ENCODE measurements at places on chromosomes 4 and X. TPM values are rescaled to one million over a fixed set of nuclear protein-coding genes. Genes with fewer than 3 reads are reported as not detected.

DNA sequence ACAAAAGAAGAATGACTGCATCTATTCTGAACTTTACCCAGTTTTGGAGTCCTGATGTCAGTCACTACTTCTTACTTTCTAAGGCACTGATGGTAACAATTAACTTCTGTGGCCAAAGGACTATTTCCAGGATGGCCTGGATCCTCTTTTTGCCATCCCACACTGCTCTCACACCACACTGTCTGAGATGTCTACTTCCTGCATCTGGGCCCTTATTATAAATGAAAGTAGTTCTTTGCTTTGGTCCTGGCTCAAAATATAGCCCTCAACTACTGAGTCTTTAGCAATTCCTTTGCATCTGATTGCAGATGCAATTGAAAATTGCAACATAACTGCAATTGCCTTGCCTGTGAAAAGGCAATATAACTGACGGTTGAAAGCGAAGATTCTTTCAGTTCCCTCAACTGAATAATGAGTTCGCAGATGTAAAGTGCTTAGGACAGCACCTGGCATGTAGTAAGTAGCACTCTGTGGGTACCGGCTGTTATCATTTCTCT is 44.2 kb downstream of the COQ2 start:
- no peak overlapping the region for H3K27ac ChIP-seq
- H3K27me3 ChIP-seq = no peaks in the 10 kb centered on the region
- H3K4me1 ChIP-seq = no peaks in the 10 kb centered on the region
- H3K4me3 ChIP-seq = no peak overlapping the region

DNA sequence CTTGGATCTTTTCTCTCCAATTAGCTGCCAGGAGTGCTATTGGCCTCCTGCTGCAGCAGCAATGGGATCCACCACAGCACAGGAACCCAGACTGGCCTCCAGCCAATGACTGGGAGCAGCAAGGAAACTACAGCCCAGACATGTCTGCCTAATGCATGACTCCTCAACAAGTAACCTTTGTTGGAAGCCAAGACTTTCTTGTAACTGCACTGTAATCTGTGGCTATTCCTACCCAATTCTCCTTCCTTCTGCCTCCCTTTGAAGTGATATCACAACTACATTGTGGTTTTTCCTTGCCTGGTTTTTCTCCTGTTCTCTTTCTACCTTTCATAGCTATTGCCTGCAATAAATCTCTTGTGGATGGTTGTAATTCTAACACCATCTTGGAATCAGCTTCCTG is 39.8 kb downstream of the SNCA start:
- H3K4me3 ChIP-seq = no peak overlapping the region
- H3K27me3 ChIP-seq = no peaks in the 10 kb centered on the region
- DNase-seq = no peak
- no peaks in the 10 kb centered on the region for H3K36me3 ChIP-seq
- no peak overlapping the region for H3K27ac ChIP-seq
- no peaks in the 10 kb centered on the region for H3K4me1 ChIP-seq

DNA sequence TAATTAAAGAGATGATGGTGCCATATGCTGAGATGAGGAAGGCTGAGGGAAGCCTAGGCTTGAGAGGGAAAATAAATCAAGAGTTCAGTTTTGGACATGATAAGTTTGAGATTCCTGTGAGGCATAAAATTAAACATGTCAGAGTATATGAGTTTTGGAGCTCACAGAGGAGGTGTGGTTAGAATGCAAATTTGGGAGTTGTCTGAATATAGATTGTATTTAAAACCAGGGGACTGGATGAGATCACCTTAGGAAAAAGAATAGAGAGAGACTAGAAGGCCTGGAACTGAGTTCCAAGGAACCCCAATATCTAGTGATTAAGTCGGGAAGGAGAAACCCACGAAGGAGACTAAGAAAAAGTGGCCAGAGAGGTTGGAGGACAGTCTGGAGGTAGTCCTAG is 65.5 kb downstream of the FRMPD3 start:
- no peaks in the 10 kb centered on the region for H3K4me1 ChIP-seq
- H3K4me3 ChIP-seq = no peak overlapping the region
- H3K27me3 ChIP-seq = no peaks in the 10 kb centered on the region
- H3K27ac ChIP-seq = no peak overlapping the region
- no peak for DNase-seq

GRCh38 chrX:39848900-39849299 is 248.9 kb downstream of the BCOR start:
- no peak overlapping the region for H3K4me3 ChIP-seq
- H3K27me3 ChIP-seq = no peaks in the 10 kb centered on the region
- no peak overlapping the region for H3K27ac ChIP-seq
- H3K4me1 ChIP-seq = peaks cover 13% of the 10 kb centered on the region

DNA sequence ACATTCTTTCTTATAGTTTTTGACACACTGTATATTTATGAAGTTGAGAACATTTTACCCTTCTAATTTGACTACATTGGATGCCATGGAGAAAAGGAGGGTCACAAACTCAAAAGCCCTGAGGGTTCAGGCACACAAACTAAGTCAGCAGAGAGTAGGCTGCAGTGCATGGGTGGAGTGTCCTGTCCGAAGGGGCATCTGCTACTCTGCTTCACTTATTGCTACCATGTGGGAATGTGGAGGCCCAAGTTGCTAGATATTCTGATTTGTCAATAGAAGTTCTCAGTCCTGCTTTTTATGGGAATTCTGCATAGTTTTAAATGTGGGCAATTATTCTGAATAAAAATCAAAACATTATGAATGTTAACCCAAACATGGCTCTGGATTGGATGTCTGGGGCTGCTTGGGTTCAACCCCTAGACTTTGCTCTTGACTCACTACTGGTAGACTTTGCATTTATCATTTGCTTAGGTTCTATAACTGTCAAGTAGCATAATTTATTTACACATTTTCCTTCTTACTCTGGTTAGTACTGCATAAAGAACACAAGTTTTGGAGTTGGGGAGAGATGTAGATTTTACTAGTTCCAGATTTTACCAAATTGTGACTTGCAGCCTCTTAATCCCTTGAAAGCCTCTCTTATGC is 255.1 kb downstream of the SPRY1 start:
- no peak overlapping the region for H3K27ac ChIP-seq
- H3K4me1 ChIP-seq = 0 out of 2 replicates have a peak, but pooled peaks cover 1% of the 10 kb centered on the region
- no peaks in the 10 kb centered on the region for H3K36me3 ChIP-seq
- H3K4me3 ChIP-seq = no peak overlapping the region

The NDP gene
- 0.14 TPM for polyA plus RNA-seq

The SERPINA7 gene
- not detected for polyA plus RNA-seq

The FGG gene
- polyA plus RNA-seq = not detected

DNA sequence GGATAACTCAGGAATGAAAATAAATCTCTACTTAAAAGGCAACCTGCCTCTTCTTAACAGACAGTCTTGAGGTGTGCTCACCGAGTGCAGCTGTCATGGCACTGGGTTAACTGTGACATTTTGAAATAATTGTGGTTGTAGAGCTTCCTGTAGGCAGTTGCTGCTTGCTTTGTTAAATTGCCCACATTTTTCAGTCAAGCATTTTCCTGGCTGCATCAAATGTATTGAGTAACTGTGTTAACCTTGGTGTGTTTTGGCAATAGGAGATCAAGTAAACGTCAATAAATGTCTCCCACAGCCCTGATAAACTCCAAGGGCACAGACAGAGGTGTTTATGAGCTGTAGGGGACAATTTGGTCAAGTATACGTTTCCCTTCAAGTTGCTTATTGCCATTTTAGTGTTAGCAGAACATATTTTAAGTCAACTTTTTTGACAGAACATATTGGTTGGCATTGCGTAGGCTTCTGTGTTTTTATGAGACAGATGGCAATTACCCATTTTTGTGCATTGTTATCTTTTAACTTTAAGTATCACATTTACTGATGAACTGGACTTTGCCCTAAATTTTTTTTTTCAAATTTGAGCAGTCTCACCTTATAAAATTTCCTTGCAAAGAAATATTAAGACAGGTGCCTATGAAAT is 527.4 kb downstream of the C4orf33 start:
- H3K36me3 ChIP-seq = no peaks in the 10 kb centered on the region
- no peak overlapping the region for H3K4me3 ChIP-seq
- DNase-seq = no peak
- no peaks in the 10 kb centered on the region for H3K27me3 ChIP-seq

GRCh38 chrX:40349251-40349650 is 231.5 kb upstream of the ATP6AP2 start:
- no peaks in the 10 kb centered on the region for H3K4me1 ChIP-seq
- H3K4me3 ChIP-seq = no peak overlapping the region
- no peak for DNase-seq
- no peaks in the 10 kb centered on the region for H3K36me3 ChIP-seq

The VEGFD gene
- polyA plus RNA-seq = not detected

The SLC9A6 gene
- polyA plus RNA-seq = 5.6 TPM

GRCh38 chr4:130028552-130028951 is 932.6 kb downstream of the C4orf33 start:
- DNase-seq = no peak
- H3K27me3 ChIP-seq = no peaks in the 10 kb centered on the region
- H3K27ac ChIP-seq = peak overlapping the region; percentile 45
- no peak overlapping the region for H3K4me3 ChIP-seq
- H3K4me1 ChIP-seq = peaks cover 11% of the 10 kb centered on the region

The MAGEA9B gene
- polyA plus RNA-seq = 0.35 TPM

DNA sequence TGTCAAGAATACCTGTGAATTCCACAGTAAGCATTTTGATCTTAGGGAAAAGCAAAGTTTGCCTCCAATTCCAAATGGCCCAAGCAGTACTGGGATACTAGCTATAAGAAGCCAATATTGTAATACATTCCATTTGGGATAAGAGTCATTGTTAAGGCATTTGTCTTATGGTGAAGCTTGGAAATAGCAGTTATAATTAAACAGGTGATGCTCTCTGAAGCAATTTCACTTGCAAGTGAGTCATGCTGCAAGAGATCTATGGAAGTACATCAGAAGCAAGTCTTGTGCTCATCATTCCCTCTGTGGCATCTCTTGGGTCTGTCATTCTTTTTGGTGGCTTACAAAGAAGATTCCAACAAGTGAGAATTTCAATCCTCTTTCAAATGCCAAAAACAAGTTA is 386.4 kb upstream of the RPS6KA3 start:
- H3K36me3 ChIP-seq = no peaks in the 10 kb centered on the region
- H3K27me3 ChIP-seq = no peaks in the 10 kb centered on the region
- H3K27ac ChIP-seq = no peak overlapping the region
- no peaks in the 10 kb centered on the region for H3K4me1 ChIP-seq
- DNase-seq = no peak

- no peak overlapping the region for H3K4me3 ChIP-seq
- DNase-seq = no peak
- H3K27me3 ChIP-seq = no peaks in the 10 kb centered on the region
- H3K36me3 ChIP-seq = no peaks in the 10 kb centered on the region
These were observed 1263.5 kb downstream of the PCDH7 start for GRCh38 chr4:31983677-31984076.

Measured in H1 (cell line).